ENCODE measurements at places on chromosomes 1 and 21. TPM values are rescaled to one million over a fixed set of nuclear protein-coding genes. Genes with fewer than 3 reads are reported as not detected.

DNA sequence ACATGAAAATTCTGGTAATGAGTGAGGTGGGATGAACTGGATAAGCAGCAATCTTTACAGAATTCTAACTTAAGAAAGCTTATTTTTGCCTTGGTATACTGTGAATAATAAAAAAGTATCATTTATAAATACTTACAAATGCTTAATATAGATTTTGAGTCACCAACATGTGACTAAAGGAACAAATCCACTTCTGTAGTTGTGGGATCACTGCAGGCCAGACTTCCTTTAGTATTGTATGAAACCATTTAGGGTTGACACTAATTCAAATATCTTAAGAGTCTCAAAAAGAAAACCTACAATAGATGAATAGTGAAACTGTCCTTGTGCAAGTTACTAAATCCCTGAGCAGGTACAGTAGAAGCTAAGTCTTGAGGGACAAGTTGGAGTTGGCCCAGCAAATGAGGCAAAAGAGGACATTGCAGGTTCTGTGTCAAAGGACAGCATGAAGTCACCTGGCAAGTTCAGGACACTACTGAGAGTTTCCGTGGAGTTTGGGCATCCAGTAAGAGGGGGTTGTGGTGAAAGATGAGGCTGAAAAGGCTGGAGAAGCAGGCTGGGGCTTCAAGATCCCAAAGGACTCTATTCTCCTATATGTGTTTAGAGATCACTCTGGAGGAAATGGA is 5.9 kb upstream of the THEM4 start:
- no peak for DNase-seq

DNA sequence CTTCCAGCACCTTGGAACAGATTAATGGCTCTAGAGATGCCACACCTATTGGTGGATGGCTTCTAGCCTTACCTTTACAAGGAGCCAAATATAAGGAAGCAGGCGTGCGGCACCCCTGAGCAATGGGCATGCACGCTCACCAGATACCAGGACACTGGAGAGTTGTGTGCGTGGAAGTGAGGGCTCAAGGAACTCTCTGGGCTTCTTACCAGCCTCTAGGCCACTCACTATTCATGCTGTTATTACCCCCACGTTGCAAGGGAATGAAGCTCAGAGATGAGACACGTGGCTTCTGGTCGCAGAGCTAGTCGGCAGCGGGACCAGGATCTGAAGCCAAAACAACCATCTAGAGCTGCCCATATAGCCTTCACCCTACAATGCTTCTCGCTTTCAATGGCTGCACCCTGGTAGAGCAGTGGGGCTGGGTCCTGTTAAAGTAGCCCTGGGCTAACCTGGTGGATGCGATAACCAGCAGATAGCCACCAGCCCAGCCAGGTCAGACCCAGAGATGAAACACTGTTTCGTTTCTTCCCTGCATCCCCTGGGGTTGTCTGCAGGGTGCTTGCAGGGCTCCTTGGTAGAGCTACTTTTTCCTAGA is 396.4 kb upstream of the VAMP3 start:
- no peak for DNase-seq

DNA sequence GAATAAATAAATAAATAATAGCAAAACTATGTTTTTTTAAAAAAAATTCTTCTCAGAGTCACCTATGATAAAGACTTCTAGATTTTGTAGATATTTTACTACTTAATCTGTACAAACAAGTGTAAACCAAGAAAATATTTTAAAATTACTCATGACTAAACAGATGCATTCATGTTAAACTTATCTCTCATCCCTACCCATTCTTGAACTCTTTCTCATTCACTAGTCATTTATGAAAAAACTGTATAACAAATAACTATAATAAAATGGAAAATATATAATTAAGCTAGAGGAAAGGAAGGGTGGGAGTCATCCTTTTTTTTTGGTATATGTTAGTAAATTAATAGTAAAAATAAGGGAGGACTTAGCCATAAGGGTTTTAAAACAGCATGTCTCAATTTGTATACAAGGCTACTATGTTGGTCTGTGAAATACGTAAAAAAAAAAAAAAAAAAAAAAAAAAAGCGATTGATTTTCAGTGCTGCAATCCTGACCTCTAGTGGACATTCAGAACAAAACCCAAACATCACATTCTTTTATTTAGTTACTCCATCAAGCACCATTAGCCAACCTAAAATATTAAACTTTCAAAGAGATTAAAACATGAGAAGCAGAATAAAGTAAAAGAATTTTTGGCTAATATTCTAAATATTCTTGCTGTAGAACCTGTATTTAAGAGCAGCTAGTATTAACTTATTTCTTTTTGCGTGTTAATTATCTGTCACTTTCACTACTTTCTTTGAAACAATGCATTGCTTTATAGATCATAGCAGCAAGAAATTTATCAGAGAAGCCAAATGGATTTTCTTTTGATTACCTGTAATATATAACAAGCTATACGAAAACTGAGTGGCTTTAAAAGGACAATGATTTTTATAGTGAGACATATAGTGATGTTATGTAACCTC is 255.8 kb upstream of the CACYBP start:
- no peak for DNase-seq

C4BPB gene
- total RNA-seq = 0.23 TPM

C1QTNF12 gene
- not detected for total RNA-seq

ABCD3 gene
- 38.5 TPM for total RNA-seq

Data from prostate gland (tissue), 2 donors.